ENCODE measurements at places on chromosomes 6 and 20.

- no peak for DNase-seq
These were observed 15.6 kb upstream of the MYCT1 start for GRCh38 chr6:152682141-152682540.

- no peak for DNase-seq
These were observed 315.2 kb upstream of the SOX4 start for GRCh38 chr6:21278375-21278745.

DNA sequence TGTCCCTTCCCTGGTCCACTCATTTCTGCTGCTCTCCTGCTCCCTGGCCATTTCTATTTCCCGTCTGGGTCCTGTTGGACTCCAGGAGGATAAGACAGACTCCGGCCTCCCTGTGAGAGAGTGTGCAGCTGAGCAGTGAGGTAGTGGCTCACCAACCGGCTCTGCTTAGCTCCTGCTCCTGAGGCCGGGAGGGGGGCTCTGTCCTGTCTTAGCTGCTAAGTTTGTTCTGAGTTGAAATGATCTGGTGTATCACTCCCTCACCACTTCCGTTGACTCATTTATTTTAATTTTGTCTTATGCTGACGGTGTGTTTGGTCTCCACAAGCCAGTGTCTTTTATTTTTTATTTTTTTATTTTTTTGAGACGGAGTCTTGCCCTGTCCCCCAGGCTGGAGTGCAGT, 148.5 kb upstream of the PDE10A start:
- DNase-seq: no peak

- peak; percentile 53 for DNase-seq
These were observed 2.7 kb upstream of the EEF1A1 start for GRCh38 chr6:73523434-73524123.

GRCh38 chr6:87070741-87071140, 24.2 kb downstream of the CGA start:
- no peak for DNase-seq

- DNase-seq: no peak
These were observed 104.4 kb downstream of the SMOC2 start for GRCh38 chr6:168545428-168545827.

DNA sequence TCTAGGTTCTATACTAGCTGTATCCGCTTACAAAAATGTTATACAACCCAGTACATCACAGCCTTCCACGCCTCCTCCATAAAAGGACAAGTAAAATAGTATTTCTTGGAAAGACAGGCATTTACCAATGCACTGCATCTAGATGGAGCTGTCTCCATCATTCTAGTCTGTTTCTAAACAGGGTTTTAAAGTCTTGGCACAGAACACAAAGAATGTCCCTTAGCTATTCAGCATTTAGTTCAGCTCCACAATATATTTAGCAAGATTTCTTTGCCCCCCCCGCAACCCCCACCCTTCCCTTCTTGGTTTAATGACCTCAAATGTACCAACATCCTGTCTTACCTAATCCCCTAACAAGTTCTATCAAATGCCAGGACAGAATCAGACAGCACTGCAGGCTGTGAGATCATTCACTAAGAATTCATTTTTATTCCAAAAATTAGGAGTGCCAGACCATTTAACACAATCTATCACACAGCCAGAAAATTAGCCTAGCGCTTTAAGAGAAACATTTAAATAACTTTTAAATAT, 198.6 kb downstream of the BACH2 start:
- DNase-seq: peak; percentile 96

DNA sequence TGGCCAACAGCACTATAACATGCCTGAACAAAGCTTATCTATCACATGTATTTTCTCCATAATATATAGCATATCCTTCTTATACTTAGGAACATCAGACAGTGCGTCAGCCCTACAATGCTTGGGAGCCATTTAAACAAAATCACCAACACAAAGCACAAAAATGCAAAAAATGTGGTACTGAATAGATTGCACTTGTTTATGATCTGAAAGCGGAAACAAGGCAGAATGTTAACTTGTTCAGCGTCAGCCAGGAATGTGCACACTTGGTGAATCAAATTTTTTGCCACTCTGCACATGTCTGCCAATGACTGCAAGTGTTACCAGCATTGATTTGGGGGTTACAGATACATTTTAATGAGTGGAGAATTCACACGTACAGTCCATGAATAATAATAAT, 14.8 kb downstream of the SLC35A1 start:
- DNase-seq: no peak

DNA sequence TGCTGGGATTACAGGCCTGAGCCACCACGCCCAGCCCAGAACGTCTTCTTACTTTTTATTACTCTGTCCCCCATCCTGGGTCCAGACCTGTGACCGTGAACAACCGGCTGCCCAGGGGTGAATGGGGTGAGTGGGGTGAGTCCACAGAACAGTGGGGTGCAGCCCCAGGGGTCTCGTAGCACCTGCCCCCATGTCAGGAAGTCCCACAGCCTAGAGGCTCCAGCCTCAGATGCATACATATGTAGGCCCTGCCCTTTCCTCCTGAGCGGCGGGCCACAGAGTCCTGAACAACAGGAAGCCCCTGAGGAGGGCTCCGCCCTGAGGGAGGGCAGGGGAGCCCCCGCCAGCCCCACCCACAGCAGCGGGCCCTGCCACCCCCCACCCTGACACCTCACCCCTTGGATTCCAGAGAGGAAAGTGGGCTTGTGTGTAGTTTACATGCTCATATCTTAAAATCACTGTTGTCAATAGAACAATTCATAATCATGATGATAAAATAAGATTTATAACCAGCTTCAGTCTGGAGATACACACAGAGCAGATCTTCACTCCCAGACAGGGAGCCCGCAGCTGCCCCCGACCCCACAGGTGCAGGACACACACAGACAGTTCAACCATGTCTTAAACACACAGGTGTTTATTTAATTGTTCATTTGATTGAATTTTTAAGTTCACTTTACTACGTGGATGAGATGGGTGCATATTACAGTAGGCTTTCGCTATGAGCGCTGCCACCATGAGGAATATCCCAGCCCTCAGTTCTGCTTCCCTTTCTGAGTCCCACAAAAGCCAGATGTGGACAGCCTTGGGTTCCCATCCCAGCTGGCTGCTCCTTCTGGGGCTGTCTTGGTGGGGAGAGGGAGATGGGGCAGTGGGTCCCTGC, 12.4 kb upstream of the GMEB2 start:
- no peak for DNase-seq

DNA sequence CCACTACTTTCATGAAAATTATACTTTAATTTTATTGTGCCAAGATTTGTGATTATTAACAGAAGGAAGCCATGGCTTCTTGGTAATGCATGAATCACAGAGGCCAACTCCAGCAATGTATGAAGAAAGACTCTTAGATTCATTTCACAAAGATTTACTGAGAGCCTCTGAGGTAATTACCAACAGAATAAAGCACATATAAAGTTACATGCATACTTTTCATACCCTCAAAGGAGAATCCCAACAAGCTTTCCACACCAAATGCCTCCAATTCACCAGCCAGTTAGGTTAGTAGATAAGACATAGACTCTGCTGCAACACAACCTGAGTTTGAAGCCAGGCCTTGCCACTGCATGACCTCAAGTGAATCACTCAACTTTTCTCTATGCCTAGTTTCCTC, 41.9 kb downstream of the HBS1L start:
- peak; percentile 16 for DNase-seq

- DNase-seq: no peak
These were observed 301.2 kb downstream of the PLCB1 start for GRCh38 chr20:8433291-8433690.

- DNase-seq: no peak
These were observed 70.0 kb downstream of the CD109 start for GRCh38 chr6:73766040-73766439.

GRCh38 chr20:36666181-36666740, 20.3 kb upstream of the SLA2 start:
- peak; percentile 20 for DNase-seq

GRCh38 chr20:63206878-63207277, 9.1 kb downstream of the YTHDF1 start:
- DNase-seq: peak; percentile 25

DNA sequence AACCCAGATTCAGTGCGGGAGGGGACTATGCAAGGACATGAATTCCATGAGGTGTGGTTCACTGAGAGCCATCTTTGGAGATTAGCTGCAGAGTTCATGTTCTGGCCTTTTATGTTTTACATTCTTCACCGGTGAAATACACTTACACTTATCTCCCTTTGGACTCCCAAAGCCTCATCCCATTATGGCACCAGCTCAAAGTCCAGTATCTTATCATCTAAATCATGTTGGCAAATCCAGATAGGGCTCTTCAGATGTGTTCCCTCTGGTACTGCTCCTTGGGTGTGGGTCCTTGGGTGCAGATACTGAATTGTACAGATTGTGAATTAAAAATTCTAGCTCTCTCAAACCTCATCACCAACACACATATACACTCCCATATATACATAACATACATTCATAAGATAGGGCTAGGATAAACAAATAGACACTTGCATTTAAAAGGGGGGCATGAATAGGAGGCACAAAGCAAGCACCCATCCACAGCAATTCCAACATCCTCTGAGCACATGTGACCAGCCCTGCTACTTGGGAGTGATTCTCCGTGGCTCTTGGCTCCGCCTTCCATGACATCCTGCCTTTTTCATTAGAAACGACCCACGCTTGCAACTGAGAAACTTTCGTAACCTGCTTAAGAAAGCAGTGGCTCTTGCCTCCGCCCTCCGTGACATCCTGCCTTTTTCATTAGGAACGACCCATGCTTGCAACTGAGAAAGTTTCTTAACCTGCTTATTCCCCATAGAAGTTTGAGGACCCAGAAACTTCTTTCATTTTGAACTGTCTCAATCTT, 53.6 kb upstream of the LRRC1 start:
- no peak for DNase-seq

GRCh38 chr20:6704132-6704861, 63.2 kb upstream of the BMP2 start:
- DNase-seq: peak; percentile 79

DNA sequence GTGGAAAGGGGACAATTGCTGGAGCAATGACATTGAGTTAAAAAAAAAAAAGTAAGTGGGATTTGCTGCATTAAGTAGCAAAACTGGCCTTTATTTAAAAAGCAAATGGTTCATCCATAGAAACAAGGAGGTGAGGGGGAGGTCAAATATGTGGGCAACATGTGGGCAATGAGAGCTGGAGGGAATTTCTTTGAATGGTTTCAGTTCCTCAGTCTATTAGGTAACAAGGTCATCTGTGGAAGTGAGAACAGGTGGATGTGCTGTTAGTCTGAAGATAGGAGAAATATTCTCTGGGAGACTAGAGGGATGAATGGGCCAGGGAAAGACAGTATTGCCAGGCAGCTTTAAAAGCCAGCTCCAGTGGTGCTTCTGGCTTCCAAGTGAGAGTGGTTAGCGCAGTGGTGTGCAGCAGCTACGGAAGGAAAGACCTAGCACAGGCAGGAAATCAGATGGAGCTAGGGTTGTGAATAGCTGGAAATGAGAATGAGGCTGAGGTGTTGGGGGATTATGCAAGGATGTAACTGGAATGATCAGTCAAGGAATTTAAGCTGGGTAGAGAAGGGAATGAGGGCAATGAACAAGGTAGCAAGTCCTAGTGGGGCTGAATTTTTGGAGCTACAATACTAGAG, 727.6 kb downstream of the PTPRT start:
- no peak for DNase-seq

DNA sequence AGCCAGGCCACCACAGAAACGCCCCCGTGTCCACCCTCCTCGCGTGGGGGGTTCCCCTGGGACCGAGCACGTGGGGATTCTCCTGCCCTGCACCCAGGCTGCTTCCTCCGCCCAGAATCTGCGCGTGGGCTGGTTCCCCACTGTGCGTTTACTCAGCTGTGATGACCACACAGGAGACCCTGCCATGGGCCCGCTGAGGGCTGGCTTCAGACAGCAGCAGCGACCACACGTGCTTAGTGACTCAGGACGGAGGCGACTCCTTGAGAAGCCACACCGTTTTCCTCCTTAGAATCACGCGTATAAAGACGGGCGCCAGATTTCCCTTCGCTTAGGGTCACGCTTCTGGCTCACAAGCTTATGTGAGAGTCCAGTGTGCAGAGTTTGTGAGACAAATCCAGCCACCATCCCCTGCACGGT, 63.9 kb upstream of the PDE10A start:
- peak; percentile 16 for DNase-seq

DNA sequence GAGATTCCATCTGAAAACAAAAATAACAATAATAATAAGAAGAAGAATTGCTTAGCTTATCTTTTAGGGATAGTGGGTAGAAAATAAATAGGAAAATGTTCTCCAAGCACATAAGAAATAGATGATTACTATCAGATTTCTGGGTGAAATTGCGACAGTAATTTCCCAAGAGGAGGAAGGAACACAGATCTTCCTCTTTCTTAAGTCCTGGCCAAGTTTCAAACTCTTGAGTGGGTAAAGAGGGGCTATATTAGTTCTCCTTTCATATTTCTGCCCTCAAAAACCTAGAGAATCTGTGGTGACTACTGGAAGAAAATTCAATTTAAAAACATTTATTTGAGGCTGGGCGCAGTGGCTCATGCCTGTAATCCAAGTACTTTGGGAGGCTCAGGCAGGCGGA, 63.7 kb downstream of the PHACTR2 start:
- DNase-seq: no peak

GRCh38 chr6:5583528-5583927, 322.2 kb downstream of the FARS2 start:
- no peak for DNase-seq

GRCh38 chr6:158910484-158911440, 89.2 kb downstream of the RSPH3 start:
- peak; percentile 10 for DNase-seq

DNA sequence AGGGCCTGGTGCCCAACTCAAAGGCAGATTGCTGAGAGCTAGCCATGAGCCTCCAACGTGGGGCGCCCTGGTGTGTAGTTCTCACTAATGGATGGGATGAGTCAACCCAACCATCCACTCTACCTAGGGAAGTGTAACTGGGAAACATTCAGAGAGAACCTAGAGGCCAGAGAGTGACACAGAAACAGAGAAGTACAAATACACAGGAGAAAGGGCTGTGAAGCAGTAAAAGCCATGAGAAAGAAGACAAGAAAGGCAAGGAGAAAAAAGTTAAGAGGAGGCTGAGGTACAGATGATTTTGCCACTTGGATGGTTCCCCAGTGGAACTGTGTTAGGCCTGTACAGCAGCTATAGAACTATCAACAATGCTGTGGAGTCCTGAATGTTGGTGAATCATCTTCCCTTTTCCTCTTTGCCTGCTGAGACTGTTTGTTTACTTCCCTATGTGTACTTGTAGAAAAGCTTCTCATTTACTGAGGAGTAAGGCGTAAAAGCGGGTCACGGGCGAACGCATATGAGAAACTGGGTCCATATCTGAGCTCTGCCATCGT, 39.0 kb downstream of the MAN1A1 start:
- DNase-seq: peak; percentile 64

DNA sequence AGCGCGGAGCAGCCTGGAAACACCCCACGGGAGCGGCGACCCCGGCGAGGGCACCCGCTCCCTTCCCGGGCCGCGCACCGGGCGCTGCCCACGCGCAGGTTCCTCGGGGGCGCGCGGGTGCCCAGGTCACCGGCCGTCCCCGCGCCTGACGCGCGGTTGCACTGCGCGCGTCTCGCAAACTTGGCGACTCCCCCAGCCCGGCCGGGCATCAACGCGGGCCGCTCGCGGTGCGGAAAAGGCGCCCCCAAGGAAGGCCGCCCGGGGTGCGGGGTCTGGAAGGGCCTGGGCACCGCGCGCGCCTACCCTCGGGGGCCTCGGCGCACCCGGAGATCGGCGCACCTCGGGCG, 555 bp upstream of the ZBTB46 start:
- no peak for DNase-seq
